ENCODE measurements at places on chromosomes 4 and X.

- no peak for DNase-seq
Observed at GRCh38 chr4:88706574-88706973, 8.9 kb upstream of the NAP1L5 start.

DNA sequence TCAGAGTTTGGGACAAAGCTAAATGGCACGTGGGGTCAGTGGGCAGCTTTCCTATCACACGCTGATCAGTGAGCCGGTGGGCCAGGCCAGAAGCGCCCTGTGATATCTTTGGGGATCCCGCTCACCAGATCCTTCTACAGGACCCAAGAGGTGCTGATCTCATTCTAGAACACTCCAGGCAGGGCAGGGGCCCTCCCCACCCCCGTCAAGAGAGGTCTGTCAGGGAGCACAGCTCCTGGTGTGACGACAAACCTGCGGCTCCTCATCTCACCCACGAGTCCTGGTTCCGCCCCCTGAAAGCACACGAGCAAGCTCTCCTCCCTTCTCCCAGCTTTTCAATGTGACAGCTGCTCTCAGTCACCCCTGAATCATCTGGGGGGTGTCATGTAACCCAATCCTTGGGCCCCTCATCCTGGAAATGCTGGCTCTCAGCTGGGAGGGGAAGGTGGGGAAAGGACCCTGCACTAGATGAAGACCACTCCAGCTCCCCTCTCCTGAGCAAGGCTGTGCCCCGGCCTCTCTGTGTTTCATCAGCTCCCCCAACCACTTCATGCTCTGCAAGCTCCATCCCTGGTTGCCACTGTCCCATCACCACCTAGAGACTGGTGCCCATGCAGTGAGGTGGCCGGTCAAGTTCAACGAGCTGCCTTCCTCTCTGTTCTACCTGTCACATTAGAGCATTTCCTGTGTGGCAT, 4.6 kb downstream of the HCFC1 start:
- DNase-seq, result no peak

DNA sequence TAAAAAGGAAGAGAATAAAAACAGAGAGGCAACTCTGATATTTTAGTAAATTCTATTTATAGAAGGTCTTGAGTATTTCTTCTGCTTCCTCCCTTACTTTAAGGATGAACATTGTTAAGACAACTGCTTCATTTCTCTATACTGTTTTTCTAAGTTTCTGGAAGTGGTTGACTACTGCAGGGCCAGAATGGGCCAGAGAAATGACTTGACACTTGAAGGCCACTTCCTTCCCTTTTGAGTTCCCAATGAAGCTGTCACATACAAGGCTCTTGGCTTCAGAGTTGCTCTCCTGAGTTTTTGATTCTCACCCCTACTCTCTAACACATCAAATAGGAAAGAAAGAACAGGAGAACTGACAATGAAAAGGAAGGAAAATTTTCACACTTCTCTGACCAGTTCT, 37.6 kb downstream of the PKD2 start:
- DNase-seq, result no peak

DNA sequence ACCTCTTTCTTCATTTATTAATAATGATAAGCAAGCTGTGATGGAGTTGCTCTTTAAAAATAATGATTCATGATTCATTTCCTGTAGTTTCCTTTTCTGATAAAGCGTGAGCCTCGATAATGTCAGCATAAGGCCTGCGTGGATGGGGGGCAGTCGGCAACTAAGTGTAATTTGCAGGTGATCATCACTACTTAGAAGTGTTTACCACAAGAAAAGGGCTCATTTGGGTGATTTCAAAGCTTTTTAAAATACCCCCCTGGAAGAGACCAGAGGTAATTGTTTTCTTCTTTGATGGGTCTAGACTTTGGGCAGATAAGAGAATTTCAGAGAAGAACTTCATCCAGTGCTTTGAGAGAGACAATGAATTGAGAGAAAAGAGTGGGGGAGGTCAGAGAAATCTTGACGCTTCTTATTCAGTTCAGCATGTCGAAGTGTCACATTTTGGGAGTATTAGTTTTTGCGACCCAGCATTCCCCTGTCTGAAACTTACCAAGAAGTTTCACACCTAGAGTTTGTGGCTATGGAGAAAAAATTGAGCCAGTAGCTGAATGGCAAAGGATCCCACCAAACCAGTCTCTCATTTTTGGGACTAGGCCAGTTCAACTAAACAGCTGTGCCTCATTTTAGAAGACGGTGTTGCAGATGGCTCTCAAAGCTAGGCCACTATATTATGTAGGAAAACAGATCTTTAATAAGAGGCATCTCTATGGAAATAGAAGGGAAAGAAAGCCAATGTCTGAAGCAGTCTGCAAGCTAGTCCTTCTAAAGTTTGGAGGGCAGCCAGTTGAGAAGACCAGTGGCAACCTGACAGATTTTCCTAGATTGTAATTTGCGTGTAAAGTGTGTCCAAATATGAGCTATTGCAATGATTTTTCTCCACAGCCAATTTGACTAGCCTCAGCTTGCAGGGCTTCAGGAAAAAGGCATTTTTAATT, 171.0 kb upstream of the PPP1R2C start:
- no peak for DNase-seq

DNA sequence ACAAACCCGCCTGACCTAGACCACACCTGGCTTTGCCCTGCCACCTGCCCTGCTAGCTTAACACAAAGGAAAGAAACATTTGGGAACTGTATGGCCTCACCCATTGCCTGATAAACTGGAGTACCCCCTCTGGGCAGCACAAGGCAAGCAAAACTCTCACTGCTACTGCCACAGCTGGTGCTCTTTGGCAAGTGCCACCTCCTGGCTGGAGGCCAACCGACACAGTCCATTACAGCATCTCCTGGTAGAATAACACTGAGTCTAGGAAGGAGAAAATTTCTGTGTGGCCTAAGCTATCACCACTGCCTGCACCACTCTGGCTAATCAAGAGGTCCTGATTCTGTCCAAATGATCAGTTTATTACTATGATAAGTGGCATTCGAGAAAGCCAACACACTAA, 18.9 kb upstream of the SPANXN3 start:
- DNase-seq, result no peak

DNA sequence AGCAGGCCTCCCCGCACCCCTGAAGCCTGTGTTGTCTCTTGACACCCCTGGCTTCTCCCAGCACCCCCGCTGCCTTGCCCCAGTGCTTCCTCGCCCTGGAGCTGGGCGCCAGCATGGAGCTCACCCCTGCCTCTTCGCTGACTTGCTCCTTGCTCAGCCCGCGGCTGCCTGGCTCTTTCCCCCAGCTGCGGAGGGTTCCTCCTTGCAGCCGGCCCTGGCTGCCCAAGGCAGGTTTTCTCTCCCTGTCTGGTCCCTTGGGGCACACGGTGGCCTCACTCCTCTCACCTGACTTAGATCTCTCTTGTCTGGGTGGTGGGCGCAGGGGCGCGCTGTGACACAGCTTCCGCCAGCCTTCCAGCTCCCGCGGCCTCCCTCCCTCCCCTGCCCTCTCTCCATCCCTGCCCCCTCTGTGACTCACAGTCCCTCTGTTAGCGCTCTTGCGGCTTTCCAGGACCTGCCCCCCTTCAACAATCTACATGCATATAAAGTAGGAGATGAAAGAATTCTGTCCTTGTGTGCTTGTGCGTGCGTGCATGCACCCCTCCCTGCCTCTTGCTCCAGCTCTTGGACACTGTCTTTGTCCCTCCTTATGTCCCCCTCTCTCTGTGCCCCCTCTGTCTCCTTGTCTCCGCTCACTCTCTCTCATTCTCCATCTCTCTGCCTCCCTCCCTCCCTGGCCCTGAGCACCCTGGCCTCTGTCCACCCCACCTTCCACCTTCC, 2.2 kb downstream of the PLXNB3 start:
- no peak for DNase-seq

GRCh38 chr4:2393353-2394270, 24.8 kb downstream of the ZFYVE28 start:
- no peak for DNase-seq

DNA sequence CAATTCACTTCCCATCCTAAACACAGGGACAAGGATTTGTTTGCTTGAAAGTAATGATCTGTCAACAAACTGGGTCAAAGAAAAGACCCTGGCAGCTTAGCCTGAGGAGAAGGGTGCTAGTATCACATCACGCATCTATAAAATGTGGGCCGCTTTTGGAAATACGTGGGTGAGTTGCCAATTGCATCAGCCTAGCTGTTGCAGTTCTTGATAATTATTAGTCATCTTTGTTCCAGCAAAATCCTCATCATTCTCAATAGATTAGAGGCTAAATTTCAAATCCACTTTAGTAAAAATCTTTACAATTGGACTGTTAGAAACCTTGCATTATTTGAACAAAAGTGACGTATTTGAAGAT, 33.6 kb upstream of the TAPT1 start:
- no peak for DNase-seq

- DNase-seq, result no peak
Observed at GRCh38 chrX:40035726-40036125, 62.0 kb downstream of the BCOR start.

- no peak for DNase-seq
Observed at GRCh38 chr4:109703664-109704361, 568 bp upstream of the CASP6 start.

GRCh38 chr4:153759407-153760316, at the start of gene RNF175:
Gene RNF175, minus strand, starts transcription at chr4:153760024. Its CDS starts 162 bp downstream, at chr4:153759862.
- DNase-seq, result no peak

DNA sequence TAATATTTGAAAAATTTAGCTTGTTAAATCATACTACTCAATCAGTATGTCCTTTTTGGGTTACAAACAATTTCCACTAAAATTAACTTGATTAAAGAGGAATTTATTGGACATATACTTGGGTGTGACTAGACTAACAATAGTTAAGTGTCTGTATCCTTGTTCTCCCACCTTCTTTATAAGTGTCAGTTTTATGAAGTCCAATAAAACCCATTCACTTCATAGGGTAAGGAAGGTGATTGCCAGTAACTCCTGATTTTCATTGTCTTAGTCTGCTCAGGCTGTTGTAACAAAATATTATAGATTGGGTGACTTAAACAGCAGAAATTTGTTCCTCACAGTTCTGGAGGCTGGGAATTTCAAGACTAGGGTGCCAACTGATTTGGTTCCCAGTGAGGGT, 800.0 kb downstream of the PDHA2 start:
- DNase-seq, result no peak

GRCh38 chr4:101224358-101225218, 122.7 kb downstream of the PPP3CA start:
- DNase-seq, result no peak

DNA sequence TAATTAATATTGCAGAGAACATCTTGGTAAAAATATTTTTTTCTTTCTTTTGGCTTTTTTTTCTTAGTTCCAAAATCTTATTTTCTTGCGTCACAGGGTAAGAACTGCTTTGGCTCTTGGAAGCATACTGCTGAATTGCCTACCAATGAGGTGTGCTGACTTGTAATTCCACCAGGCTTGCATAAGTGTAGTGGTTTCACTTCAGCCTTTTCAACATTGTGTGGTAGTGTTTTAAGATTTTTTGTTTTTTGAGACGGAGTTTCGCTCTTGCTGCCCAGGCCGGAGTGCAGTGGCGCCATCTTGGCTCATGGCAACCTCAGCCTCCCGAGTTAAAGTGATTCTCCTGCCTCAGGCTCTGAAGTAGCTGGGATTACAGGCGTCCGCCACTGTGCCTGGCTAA, 42.4 kb downstream of the N4BP2 start:
- no peak for DNase-seq

DNA sequence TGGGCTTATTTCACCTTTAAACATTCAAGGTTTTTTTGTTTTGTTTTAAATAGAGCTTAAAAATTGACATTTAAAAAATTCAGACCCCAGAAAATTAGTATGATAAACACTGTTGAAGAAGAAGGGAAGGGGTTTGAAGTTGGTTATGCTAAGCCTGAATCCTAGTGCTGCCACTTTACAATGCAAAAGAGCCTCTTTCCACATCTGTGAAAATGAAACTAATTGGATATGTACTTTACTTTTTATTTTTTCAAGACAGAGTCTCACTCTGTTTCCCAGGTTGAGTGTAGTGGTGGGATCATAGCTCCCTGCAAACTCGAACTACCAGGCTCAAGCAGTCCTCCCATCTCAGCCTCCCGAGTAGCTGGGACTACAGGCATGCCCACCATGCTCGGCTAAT, 41.8 kb downstream of the FIP1L1 start:
- no peak for DNase-seq

DNA sequence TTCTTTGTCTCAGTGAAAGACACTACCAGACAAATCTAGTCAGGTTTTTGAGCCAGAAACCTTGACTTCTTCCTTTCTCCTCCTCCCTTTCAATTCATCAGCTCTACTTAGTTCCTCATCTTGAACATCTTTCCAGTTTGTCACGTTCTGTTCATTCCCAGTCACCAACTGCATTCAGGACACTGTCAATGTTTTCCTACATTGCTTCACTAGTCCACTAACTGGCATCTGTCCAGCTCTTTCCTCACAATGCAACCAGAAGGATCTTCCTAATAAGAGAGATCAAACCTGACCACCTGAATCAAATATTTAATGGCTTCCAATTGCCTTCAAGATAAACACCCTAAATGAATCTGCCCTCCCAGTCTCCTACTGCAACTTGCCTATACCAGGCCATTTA, 52.5 kb downstream of the SYNPO2 start:
- no peak for DNase-seq

DNA sequence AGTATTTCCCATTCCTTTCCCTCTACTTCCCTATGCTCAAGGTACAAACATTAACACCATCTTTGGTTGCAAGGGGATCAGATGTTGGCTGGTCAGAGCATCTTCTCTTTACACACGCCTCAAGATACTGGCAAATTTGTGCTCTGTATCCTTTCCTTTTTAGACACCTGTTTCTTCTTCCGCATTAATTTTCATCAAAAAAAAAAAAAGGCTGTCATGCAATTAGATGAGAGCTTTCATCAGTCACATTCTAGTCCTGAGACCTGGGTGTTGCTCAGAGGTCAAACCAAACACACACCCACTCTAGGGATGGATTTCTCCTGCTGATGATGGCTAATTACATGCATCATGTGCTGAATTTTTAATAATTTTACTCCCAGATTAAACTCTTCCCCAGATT, 2.0 kb downstream of the RELL1 start:
- DNase-seq, result no peak

DNA sequence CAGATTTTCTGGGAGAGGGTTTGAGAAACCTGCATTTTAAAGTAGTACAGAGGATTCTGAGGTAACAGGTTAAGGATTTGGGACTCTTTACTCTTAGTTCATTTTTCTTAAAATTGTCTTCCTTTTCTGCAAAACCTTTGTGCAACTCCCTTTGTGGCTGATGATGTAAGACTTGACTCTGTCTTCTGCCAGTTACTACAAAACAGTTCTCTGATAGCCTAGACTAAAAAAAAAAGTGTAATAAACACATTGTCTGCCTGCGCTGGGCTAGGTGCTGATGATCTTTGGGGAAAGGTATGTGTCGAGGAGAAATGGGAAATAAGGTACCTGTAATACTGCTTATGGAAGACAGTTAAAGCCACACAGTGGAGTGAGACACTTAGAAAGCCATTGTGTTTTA, 28.7 kb downstream of the IL13RA1 start:
- no peak for DNase-seq

- DNase-seq, result no peak
Observed at GRCh38 chr4:36610628-36611027, 329.2 kb downstream of the DTHD1 start.

DNA sequence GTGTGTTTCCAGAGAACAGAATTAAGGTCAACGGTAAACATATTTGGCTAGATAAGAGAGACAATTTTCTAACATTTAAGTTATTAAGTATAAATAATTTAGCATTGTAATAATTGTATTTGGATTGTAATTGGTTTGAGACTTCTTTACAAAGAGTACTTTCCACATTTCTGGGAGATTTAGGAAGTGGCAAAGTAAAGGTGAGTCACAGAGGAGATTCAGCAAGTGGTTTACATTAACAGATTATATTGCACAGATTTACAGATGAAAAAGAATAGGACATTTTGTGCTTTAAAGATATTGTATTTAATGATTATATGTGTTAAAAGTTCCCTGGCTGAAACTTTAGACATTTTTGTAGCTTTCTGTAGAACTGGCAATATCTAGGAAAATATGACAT, 584.4 kb upstream of the AADAT start:
- DNase-seq, result no peak

- DNase-seq, result peak; percentile 5
Observed at GRCh38 chrX:107628662-107629539, 591 bp downstream of the PRPS1 start.
